Left hindlimb (tissue), 1 donor: ENCODE measurements at places on chromosomes 2 and 18.
A peak's percentile ranks its signal among the peaks of the same experiment; 100 is the strongest.

GRCh38 chr2:172403402-172403801 is 24.0 kb upstream of the ITGA6 start:
- no peak for DNase-seq

- DNase-seq, result no peak
Observed at GRCh38 chr2:60830991-60831390, 50.4 kb upstream of the REL start.

DNA sequence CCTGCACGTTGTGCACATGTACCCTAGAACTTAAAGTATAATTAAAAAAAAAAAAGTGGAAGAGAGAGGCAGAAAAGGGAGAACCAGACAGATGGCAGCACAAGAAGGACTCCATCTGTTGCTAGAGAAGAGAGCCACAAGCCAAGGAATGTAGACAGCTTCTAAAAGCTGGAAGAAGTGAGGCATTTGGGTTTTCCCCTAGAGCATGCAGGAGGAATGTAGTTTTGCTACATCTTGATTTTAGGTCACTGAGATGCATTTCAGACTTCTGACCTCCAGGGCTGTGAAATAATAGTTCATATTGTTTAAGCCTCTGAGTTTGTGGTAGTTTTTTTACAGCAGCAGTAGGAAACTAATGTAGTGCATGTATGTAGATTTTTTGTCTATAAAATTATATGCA is 46.0 kb downstream of the CAVIN2 start:
- no peak for DNase-seq

DNA sequence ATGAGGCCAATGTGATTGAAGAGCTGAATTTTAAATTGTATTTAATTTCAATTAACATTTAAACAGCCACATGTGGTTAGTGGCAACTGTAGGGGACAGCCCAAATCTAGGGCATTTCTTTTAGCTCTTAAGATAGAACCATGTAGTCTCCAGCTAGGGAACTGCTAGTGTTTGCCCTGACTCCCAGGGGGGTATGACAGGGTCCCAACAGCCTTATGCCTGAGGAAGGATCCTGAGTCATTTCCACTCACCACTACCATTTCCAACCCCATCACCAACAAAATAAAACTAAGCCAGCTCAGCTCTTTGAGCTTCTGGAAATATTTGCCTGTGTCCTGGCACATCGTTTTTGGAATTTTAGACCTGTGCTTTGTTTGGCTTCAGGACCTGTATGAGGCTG is 13.7 kb upstream of the GMCL1 start:
- DNase-seq, result no peak

DNA sequence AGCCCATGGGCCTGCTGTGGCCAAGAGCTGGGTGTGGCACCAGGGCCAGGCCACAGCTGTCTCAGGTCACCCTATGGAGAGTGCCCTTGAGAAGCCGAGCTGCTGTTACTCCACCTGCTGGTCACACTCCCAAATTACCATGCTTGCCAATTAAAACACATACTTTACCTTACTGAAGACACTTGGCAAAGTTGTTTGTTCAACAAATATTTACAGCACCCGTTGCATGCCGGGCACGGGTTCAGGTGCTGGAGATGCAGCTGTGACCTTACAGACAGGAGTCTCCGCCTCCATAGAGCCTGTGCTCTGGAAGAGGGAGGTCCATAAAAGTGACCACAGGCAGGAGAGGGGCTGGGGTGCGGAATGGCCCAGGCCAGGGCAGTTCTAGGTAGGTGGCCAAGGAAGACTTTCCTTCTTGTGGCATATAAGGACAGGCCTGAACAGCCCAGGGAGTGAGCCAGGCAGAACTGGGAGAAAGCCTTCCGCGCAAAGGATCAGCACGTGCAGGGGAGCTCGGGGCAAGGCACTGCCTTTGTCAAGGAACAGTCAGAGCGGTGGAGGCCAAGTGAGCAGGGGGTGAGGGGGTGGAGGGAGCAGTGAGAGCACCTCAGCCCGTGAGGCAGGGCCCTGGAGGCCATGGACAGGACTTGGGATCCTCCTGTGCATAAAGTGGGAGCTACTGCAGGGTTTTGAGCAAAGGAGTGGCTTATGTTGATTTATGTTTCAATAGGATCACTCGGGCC is 23.6 kb upstream of the RBM44 start:
- peak; percentile 45 for DNase-seq

DNA sequence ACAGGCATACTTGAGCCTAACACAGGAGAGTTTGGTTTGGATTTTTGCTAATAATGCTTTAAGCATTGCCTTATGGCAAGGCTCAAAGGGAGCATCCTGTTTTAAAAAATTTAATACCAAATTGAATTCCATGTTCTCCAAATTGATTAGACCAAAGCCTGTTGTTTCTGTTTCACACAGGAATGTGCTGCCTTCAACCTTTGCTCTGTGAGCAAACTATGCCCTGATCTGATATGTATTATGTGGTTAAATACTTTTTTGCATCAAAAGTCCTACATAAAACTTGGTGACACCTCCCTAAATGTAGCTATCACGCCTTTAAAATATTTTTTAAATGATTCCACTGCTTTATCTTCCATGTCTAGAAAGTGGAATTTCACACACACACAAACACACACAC is 691.4 kb downstream of the CPS1 start:
- no peak for DNase-seq

GRCh38 chr2:143469323-143469722 is 340.1 kb downstream of the ARHGAP15 start:
- no peak for DNase-seq

GRCh38 chr2:145086910-145087309 is 567.0 kb upstream of the ZEB2 start:
- DNase-seq, result no peak

DNA sequence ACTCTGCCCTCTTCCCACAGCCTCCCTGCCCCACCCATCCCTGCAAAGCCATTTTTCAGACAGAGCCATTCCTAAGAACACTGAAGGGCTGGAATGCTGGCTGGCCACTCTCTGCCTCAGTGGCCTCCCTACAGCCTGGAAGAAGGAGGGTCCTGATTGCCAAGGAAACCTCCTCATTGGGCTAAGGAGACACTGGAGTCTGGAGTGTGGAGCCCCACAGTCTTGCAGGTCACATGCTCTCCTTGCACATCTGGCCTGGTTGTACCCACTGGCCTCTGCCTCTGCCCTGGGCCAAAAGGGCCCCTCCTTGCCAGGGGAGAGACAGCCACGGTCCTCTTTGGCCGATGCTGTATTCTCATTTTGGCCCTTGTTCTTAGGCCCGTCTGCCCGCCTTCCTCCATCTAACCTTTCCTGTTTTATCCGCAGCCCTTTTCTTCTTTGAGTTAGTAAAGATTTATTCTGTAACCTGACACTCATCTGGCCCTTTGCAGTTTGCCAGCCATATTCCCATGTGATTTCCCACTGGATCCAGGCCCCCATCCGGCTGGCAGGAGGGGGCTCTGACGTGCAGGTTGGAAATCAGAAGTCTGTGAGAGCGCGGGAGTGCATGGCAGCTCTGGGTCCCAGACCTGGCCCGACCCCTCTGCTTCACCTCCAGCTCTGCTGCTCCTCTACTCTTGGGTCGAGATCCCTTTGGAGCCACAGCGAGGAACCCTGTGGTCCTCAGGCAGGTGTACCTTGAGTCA is 11.0 kb upstream of the CATIP start:
- DNase-seq, result no peak

DNA sequence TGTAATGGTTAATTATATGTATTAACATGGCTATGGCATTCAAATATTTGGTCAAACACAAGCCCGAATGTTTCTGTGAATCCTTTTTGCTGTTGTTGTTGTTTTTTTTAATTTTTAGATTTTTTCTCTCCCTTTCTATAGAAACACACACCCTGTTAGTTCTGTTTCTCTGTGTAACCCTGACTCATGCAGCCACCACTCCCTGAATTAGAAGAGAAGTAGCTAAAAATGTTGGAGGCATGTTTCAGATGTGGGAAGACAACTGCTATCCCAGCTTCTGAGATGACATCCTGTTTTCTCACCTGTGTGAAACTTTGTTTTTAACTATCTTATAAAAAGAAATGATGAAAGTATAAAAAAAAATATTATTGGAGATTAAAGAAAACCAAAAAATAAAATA is 219.6 kb upstream of the RGPD4 start:
- DNase-seq, result no peak

GRCh38 chr2:204901591-204901990 is 356.3 kb downstream of the PARD3B start:
- no peak for DNase-seq

DNA sequence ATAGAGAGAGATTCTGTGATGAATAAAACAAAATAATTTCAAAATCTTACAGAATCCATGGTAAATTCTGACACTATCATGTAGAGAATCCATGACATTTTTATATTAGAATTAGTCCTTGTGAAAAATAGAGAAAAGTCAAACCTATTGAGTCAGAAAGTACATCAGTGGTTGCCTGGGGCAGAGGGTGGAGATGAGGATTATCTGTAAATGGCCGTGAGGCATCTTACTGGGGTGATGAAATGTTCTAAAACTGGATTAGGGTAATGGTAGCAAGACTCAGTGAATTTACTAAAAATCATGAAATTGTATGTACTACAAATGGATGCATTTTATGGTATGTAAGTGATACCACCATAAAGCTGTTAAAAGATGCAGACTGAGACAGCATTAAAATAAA is 323.1 kb downstream of the SLC8A1 start:
- no peak for DNase-seq

DNA sequence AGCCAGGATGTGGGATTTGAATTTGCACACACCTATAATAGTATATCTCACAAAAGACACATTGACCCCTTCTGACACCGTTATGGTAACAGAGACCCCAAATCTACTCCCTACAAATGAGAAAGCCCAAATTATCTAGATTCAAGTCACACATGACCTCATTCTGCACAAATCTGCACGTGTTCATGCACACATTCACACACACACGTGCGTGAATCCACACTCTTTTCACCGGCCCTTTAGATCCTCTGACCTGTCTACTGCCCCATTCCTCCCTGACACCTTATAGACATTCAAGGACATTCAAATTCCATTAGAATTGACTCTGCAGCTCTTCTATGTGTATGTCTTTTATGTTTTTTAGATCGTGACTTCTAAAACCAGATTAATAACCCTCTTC is 627.8 kb upstream of the ID2 start:
- DNase-seq, result no peak

DNA sequence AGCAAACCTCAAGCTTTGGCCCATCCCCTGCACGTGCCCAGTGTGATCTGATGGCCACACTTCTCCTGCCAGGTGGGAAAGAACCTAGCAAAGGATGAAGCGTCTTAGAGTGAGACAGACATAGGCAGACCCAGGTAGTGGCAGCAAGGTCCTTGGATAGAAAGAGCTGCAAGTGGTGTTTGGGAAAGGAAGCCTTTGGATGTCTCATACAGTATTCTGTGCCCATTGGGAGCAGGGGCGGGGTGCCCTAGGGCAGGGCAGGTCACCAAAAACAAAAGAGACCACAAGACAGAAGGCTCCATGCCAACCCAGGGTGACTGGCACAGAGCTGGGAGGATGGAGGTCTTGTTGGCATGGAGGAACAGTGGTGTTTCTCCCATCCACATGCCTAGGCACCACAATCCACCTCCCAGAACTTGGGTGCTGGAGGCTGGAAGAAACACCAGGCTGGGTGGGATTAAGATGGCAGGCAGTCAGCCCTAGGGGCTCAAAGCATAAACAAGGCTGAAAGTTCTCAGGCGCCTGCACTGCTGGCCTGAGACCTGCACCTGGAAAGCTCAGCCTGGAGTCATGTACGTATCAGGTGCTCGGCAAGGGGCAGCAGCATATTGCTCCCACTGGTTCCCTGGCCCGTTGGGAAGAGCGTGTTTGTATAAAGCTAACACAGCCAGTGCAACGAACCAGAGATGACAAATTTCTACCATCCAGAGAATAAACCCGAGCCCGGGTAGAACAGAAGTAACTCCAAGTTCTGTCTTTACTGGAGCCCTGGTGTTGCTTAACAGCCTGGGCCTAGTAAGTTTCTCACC is 52.9 kb downstream of the CRACDL start:
- DNase-seq, result no peak

DNA sequence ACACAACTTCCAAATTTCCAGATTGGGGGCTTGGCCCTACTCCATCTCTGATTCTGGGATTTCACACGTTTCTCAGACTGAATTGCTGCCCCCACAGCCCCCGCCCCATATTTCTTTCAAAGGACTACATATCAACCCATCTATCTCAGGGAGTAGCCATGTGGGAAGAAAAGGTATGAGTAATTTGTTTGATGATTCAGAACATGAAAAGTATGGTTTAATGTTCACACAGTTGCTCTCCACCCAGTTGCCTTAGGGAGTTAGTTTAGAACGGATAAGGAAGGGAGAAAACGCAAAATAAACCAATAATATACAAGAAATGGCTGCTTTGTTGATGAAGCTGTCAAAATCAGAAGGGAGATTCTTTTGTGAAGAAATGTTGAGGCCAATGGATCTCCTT is 145.1 kb downstream of the PIEZO2 start:
- no peak for DNase-seq

DNA sequence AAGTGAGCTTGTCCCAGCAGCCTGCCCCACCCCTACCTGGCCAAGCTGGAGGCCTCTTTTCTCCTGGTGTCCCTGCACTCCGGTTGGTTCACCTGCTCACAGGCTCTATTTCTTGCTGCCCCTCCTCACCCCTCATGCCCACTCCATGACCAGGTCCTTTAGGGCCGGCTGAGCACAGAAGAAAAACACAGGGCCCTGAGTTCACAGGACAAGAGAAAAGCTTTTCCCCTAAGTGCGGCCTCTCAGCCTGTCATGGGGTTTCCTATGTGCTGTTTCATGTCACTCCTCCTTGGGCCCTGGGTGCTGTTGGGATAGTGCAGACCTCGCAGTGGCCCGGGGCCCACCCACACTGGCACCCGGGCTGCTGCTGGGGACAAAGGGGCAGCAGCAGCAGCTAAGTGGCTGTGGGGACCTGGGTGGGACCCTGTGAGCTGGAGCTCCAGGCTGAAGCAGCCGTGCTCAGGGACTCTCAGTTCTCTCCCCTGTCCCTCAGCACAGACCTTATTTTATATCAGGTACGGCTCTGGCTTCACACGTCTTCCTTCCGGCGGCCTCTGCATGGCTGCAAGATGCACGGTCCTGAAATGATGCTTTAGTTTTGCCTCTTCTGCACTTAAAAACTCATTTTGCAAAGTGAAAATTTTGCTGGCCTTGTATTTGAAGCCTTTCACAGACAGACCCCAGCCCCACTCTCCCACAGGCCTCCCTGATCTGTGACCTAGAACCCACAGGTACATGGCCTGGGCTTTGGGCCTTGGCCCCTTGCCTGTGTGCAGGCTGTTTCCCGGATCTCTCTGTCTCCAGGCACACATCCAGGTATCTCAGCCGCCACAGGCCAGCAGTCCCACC is 71.8 kb downstream of the SH3RF3 start:
- no peak for DNase-seq

GRCh38 chr2:17059458-17059857 is 393.8 kb upstream of the CYRIA start:
- DNase-seq, result no peak

- no peak for DNase-seq
Observed at GRCh38 chr2:235021752-235022151, 69.9 kb downstream of the SH3BP4 start.

- no peak for DNase-seq
Observed at GRCh38 chr2:167005096-167005495, 116.8 kb downstream of the XIRP2 start.

GRCh38 chr18:67154979-67155378 is 361.5 kb downstream of the DSEL start:
- DNase-seq, result no peak

- DNase-seq, result no peak
Observed at GRCh38 chr2:190277234-190278112, 42.2 kb downstream of the HIBCH start.
